ENCODE measurements at places on chromosomes 4 and X.

- no peak for DNase-seq
Observed at GRCh38 chr4:2295900-2296442, 34.1 kb upstream of the MXD4 start.

DNA sequence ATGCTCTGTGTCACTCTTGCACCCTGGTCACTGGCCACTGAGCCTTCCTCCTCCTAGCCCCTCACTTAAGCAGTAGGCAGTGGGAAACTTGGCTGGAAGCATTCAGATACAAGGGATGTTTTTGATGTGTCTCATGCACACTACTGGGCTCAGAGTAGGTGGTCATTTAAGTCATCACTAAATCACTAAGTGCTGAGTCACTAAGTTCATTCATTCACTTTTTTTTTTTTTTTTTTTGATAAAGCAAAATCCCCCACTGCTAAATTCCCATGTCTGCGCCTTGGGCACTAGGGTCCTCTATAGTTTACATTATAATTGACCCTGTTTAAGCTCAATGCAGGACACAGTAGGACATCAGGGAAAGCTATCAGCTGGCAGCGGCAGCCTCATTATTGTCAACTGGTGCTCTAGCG, 182.4 kb upstream of the MBNL3 start:
- DNase-seq: no peak

DNA sequence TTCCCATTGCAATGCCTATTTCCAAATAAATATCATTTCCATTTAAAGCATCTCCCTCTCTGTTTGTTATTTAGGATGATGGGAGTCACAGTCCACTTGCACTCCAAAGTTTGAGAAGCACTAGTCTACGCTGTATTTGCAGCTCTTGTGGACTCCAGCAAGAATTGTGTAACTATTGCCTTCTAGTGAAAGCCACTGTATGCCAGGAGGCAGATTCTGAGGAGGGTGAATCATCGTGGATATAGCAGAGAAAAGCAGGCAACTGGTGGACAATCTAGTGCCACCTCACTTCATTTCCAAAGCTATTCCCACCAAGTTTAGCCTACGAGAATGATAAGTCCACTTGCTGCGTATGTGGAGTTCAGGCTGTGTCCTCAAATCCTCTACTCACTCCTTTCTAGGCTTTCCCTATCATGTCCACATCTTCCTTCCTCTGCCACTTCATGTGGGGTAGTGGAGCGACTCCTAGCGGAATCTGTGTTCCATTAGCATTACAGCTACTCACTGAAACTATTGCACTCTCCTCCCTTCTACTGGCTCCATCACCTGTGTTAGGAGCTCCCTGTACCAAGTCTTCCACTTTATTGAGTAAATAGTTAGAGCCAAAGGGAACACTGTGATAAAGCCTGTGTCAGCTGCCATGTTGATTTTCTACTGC, 501.8 kb upstream of the GALNT7 start:
- no peak for DNase-seq

GRCh38 chr4:183408796-183409195, 35.6 kb upstream of the CDKN2AIP start:
- DNase-seq: no peak

- no peak for DNase-seq
Observed at GRCh38 chr4:131367441-131367840, 1781.7 kb upstream of the PCDH10 start.

- DNase-seq: no peak
Observed at GRCh38 chr4:17721496-17722355, 59.7 kb downstream of the FAM184B start.

- DNase-seq: no peak
Observed at GRCh38 chrX:153525451-153525850, 8.0 kb downstream of the ATP2B3 start.

GRCh38 chr4:184957446-184958115, 60.7 kb upstream of the HELT start:
- no peak for DNase-seq

GRCh38 chr4:14842964-14843630, 159.2 kb upstream of the CPEB2 start:
- no peak for DNase-seq

GRCh38 chr4:176939445-176939844, 146.7 kb upstream of the VEGFC start:
- no peak for DNase-seq

DNA sequence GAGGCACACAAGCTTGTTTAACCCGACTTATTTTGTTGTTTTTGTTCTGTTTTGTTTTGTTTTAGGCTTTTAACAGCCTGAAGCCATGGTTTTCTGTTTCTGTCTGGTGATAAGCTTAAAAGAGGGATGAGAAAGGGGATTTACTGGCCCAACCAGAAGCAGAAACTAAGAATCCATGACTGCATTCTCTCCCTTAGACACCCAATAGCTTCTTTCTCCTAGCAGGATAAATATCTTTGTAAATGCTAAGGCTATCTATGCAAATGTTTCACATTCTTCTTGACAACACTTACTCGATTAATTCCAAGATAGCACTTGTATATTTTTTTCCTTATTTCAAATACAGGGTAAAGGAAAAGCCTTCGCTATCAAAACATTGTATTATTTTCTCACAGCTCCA, 53.7 kb upstream of the SMAD1 start:
- no peak for DNase-seq

DNA sequence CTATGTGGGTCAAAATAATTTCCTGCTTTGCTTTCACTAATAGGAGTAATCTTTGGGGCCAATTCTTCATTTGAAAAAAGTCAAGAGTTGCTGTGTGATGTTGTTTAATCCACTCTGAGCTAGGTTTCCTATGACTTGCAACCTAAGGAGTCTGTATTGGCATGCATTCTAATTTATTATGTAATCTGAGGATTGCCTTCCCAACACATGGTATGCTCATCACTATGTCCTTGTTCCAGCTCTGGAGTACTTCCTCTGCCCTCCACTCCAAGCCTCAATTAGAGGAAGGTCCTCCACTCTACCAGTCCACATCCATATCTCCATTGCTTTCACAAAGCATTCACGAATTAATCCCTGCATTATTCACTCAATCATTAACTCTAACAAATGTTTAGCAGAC, 56.1 kb downstream of the PPP3CA start:
- no peak for DNase-seq

DNA sequence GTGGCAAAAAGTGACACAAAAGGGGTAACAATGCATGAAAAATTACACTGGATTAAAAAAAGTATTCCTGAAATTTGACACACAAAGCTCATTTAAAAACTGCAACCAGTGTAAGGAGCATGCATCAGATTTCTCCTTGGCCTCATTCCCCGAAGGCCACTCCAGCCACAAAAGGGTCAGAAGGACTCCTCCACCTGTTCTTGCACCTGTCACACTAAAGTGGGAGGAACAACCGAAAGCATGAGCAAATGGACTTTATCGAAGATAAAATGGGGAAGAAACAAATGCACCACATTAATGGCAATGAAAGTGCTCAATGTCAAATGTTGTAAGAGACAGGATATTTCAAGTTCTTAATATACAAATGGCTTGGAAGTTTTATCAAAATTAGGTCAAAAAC, 88.2 kb downstream of the ADGRA3 start:
- DNase-seq: no peak

- DNase-seq: no peak
Observed at GRCh38 chr4:158958489-158959270, 144.2 kb upstream of the RAPGEF2 start.

GRCh38 chrX:79079477-79079876, 65.0 kb upstream of the GPR174 start:
- no peak for DNase-seq

GRCh38 chrX:112218388-112218787, 135.8 kb upstream of the TRPC5 start:
- DNase-seq: no peak

- no peak for DNase-seq
Observed at GRCh38 chr4:182823576-182823975, 93.6 kb downstream of the DCTD start.

DNA sequence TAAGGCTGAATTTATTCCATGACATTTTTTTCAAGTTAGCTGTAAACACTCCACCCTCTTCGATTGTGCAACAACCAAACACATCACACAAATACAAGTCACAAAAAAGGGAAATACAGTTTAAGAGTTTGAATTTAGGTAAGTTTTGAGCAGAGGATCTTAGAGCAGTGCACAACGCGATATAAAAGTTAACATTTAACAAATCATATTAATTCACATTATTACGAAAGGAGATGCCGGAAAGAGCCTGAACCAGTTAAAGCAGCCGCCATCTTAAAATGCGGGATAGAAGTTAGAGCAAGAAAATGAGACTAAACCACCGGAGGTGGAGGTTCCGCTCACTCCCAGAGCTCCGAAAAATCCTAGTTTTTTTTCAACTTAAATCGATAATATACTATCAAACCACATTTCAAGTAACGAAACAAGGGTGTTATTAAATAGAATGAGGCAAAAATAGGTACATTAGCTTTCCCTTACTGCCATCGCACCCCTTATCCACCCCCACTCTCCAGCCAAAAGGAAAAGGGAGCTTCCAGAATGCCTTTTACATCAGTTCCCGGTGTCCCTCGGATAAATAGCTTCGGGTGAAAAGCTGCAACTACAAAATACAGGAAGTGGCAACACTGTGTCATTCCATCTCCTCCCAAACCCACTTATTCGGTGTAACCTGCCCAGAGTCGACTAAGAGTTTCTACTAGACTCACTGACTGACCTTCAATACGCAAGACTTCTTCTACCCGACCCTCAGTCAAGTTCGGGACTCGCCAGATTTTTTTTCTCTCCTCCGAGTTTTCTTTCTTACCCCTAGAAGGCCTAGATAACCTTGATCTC, 1.9 kb downstream of the UBE2D3 start:
- DNase-seq: no peak

- no peak for DNase-seq
Observed at GRCh38 chr4:8599657-8600056, 7.1 kb downstream of the CPZ start.

GRCh38 chr4:710116-710515, 4.5 kb downstream of the PCGF3 start:
- DNase-seq: no peak

DNA sequence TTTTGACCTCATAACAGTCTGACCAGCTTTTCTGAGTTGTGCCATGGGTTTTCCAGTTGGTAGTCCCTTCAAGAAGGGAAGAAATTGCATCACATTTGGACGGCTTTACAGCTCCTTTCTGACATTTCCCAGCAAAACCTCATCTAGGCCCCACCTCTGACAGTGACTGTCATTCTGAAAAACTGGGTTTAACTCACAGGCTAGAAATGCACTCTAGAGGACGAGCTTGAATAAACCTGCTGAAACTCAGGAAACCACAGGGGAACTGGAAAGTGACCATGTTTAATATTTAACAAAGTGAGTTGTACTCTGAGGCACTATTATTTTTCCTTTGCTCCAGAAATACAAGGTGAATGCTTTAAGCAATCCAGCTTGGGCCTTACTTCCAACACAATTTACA, 434.3 kb upstream of the RASGEF1B start:
- DNase-seq: no peak

DNA sequence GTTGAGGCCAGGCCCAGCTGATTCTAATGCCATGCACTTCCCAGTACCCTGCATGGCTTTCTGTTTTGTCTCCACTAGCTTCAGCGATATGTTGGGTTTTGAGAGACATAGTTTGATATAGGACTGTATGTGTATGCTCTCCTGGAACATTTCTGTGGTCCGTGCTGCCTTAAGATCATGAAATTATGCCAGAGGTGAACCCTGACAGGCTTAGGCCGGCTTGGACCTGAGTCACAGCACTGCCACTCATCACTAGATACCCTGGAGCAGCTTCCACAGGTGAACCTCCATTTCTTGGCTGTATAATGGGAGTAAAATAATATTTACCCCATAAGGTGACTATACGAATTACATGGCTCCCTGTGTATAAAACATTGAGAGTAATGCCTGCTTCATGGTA, 6.4 kb downstream of the SGMS2 start:
- DNase-seq: no peak

GRCh38 chrX:100264200-100264599, 145.9 kb downstream of the PCDH19 start:
- DNase-seq: no peak

GRCh38 chr4:55793479-55793878, 26.1 kb upstream of the EXOC1L start:
- no peak for DNase-seq

GRCh38 chrX:3521396-3521795, 174.9 kb upstream of the MXRA5 start:
- no peak for DNase-seq

DNA sequence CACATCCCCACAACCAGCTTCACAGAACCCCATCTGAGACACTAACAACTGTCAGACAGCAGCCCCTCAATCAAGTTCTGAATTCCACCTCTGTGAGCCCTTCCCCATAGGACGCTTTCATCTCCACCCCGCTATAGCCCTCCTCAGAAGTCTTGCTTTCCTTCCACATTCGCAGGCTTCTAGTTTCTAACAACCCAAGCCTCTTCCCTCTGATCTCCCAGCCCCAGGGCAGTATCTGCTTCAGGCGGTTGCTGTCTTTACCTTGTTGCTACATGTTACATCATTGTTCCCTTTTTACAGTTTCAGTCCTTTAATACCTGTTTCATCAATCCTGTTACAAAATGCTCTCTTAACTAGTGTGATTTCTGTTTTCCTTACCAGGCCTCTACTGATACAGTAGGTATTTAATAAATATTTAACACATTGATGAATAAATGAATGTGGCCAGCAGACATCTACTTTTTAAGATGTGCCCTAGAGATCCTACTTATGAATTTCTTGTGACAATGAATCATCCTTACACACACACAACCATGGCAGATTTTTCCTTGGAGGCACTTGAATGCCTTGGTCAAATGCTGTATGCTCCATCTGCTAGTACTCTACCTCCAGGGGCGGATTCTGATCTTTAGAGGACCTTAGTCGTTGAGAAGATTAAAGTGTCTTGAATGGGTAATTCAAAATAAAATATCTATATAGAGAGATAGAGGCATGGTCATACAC, 164.7 kb upstream of the SLIT2 start:
- no peak for DNase-seq

DNA sequence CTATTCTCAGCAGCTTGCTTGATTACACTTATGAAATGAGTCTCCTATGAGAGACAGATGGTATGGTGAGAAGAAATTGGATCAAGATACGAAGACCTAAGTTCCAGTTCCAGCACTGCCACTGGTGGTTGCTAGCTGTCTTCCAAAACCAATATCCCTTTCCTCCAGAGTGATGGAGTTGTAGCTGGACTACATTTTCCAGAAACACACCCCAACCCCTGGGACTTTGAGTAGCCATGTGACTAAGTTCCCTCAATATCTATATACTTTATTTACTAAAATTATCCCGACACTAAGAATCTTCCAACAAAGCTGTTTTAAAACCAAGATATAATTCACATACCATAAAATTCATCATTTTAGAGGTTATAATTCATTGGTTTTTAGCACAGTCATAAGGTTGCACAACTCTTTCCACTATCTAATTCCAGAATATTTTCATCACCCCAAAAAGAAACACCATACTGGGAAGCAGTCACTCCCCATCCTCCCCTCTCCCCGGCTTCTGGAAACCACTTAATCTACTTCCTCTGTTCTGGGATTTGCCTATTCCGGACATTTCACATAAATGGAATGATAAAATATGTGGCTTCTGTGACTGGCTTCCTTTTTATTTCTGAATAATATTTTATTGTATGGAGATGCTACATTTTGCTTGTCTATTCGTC, 118.0 kb downstream of the MANBA start:
- DNase-seq: no peak
